ENCODE measurements at places on chromosomes 4 and X. TPM values are rescaled to one million over a fixed set of nuclear protein-coding genes. Genes with fewer than 3 reads are reported as not detected.

Gene TECRL
- total RNA-seq = not detected

Gene TDO2
- total RNA-seq = not detected

Gene ETDB
- not detected for total RNA-seq

Gene GYG2
- total RNA-seq = under 0.01 TPM

Gene ATOH1
- total RNA-seq = not detected

Gene ZNF280C
- total RNA-seq = 0.90 TPM

Gene KLHL5
- total RNA-seq = 84.6 TPM

Gene HSFX2
- total RNA-seq = not detected

Gene MGAT4D
- total RNA-seq = not detected

Gene GPC3
- total RNA-seq = 0.26 TPM

Gene DMP1
- not detected for total RNA-seq

Gene RAB9B
- total RNA-seq = not detected

Gene SYTL4
- total RNA-seq = 0.77 TPM

Gene TBC1D14
- total RNA-seq = 103 TPM

Gene ODAM
- total RNA-seq = not detected

Gene IGFBP7
- 92.9 TPM for total RNA-seq

Gene CLDN22
- not detected for total RNA-seq

Gene CCDC110
- total RNA-seq = under 0.01 TPM

Gene NKX3-2
- under 0.01 TPM for total RNA-seq

Gene VCX3A
- not detected for total RNA-seq

Gene MND1
- total RNA-seq = 1.3 TPM

Gene EGF
- total RNA-seq = 1.1 TPM

Gene CTAG2
- not detected for total RNA-seq

Gene SRPX2
- total RNA-seq = 31.6 TPM

Gene SAGE1
- not detected for total RNA-seq

Gene TASL
- not detected for total RNA-seq

Gene RRH
- total RNA-seq = 0.38 TPM

Gene RIPPLY1
- total RNA-seq = 0.13 TPM

Gene FREM3
- total RNA-seq = not detected

Gene SSX3
- total RNA-seq = not detected

Gene BMX
- not detected for total RNA-seq

Gene RAB41
- not detected for total RNA-seq

Gene GC
- total RNA-seq = not detected

Gene RNF212
- total RNA-seq = 0.64 TPM

Gene AKAP4
- total RNA-seq = not detected

Gene GABRE
- total RNA-seq = 32.1 TPM

Gene GLRB
- total RNA-seq = 2.6 TPM

Gene ZNF630
- total RNA-seq = 2.0 TPM

Gene TMEM150C
- 0.13 TPM for total RNA-seq

Gene ABCG2
- total RNA-seq = under 0.01 TPM

Gene DMRTC1B
- total RNA-seq = not detected

Gene USP26
- total RNA-seq = not detected

Gene FMR1NB
- not detected for total RNA-seq

Gene ASB12
- not detected for total RNA-seq

Gene ATP2B3
- total RNA-seq = not detected

Gene ATP1B4
- not detected for total RNA-seq

Gene SSX2
- not detected for total RNA-seq

Gene SPARCL1
- not detected for total RNA-seq

Gene IQSEC2
- total RNA-seq = 3.4 TPM

Gene HSD17B13
- not detected for total RNA-seq

Gene CCNA2
- 1.4 TPM for total RNA-seq

Measured in bronchial epithelial cell (primary cell).